GM03348 (cell line): ENCODE measurements at places on chromosomes 6 and 20.
A peak's percentile ranks its signal among the peaks of the same experiment; 100 is the strongest.

DNA sequence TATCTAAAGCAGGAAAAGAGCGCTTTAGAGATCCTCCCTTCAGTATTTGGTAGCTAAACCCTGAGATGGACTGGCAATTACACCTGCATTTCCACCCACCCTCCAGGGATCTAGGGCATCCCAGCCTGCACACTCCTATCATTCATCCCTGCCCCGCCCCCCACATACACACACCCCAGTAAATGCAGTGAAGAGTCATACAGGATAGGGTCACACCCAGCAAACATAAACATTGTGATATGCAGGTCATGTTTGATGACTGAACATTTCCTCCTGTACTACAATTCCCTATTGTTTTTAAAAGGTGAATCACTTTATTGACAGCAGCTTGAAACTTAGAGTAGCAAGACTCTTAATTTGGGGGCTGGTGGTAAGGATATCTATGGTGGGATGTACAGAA, 112.9 kb downstream of the FOXO3 start:
- no peak for DNase-seq

GRCh38 chr6:32096394-32097258, 12.5 kb downstream of the TNXB start:
- DNase-seq = no peak

DNA sequence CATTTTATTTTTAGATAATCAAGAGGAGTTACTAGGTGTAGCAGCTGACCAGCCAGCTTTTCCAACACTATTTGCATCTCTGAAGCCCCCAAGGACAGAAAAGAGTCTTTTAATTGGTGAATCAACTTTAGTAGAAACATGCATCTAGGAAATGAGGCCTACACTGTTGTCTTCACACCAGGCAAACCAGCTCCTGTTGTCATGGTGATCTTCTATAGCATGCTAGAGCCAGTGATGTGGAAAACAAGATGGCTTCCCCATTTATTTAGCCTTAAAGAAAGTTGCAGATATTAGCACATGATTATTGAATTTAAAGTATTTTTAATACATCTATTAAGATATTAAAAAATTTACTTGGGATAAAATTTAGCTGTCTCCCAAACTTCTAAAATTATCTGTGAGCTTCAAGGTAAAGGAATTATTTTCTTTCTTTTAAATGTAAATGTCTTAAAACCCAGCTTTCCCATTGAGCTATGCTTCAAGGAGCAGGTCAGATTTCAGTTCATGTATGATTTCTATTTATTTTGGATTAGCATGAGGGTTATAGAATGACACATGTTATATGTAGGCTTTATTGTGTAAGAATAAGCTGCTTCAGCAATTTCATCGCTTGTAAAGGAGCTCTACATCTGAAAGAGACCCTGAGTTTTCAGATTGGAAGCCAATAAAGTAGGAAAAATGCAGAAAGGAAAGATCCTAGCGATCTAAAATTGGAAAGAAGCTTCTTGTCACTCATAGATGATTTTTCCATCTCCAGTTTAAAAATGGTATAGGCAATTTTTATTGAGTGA, 564.9 kb upstream of the CITED2 start:
- DNase-seq = no peak

- DNase-seq = peak; percentile 42
These were observed 79.6 kb downstream of the RCAN2 start for GRCh38 chr6:46411456-46412197.

DNA sequence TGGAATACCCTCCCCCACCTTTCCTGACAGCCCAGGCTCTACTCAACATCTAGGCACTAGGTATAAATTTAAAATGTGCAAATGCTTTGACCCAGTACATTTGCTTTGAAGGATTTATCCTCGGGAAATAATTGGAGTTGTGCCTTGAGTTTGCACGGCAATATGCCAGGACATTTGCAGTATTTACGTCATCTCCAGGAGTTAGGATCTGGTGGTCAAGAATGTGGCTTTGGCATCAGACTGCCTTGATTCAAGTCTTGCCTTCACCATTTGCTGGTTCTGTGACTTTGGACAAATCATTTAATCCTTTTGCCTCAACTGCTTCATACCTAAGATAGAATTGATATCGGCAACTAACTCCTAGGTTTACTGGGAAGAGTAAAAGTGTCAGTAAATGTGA, 169.6 kb downstream of the PLCB1 start:
- DNase-seq = no peak

GRCh38 chr6:81683912-81684311, 68.6 kb downstream of the TENT5A start:
- no peak for DNase-seq
